ENCODE measurements at places on chromosomes 3 and 15.

DNA sequence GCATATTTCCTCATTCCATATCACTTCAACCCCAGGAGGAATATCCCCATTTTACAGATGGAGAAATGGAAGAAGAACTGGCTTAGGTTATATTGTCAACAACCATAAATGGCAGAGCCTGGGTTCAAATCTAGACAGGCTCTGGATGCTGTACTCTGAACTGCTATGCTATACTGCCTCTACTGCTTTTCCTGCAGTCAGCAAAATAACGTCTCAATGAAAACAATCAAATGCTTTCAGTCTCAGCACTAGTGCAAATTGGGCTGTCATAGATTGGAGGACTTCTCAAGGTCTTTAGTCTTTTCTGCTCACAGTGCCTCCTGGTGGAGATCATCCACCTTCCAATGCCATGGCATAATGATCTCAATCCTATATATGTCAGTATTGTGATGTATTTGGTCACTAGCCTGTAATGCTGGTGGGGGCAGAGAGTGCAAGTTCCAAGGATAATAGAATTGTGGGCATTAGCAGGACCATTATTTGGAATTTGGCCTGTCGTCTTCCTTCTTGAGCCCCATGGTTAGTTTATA, 285.0 kb downstream of the CLSTN2 start:
- no peak for DNase-seq

- DNase-seq = no peak
Observed at GRCh38 chr3:112482675-112483074, 16.6 kb downstream of the BTLA start.

DNA sequence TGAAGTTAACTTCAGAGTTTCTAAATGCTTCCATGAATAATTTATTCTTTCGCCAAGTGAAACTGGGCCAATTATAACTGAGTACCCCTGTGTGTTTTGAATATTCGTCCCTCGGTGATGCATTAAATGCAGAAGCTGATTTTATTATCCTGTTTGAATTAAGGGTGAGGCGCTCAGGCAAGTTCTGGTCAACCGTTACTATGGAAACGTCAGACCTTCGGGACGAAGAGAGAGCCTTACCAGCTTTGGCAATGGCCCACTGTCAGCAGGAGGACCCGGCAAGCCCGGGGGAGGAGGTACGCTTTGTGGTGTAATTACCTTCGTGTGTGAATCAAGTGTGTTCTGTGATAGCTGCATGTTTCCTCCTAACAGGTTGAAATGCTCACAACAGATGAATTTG, 239.8 kb downstream of the ITPR1 start:
- DNase-seq = no peak

DNA sequence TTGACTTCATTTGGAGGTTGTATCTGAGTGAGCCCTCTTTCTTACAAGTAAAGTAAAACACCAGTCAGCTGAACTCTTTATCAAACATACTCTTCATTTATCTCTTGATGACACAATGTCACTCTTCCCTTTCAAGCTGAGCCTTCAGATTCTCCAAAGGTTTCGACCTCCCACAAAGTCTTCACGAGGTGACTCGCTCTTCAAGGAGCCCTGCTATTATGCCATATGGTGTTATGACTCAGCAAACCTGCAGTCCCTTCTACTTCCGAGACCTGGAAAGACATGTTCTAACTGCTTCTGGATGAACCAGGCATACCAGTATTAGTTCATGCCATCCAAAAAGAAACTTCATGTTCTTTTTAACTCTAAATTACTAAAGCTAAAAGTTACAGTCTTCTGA, 23.1 kb downstream of the AADAC start:
- no peak for DNase-seq

GRCh38 chr15:81074773-81075172, 59.3 kb upstream of the CFAP161 start:
- DNase-seq = no peak

GRCh38 chr15:64552281-64552948, 92.0 kb downstream of the ZNF609 start:
- no peak for DNase-seq

DNA sequence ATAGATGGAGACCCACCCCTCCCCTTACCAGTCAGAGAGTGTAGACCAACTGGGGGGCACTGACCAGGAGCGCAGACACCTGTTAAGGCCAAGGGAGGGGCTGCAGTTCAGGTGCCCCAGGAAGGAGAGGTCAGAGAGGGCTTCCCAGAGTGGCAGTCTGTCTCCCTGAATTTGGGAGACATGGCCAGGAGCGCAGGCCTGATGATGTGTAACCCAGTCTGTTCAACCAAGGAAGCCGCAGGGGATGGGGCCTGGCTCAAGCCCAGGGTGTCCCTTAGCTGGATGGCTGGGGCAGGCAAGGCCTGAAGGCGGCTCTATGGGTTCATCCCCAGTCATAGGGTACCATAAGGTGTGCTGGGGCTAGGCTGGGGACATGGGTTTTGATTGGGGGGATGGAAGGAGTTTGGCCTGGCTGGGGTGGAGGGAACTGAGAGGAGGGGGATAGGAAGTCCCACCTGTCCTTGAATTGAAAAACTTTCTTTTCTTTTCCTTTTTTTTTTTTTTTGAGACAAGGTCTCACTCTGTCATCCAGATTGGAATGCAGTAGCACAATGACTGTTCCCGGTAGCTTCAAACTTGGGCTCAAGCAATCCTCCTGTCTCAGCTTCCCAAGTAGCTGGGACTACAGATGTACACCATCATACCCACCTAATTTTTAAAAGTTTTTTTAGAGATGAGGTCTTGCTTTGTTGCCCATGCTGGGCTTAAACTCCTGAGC, 75.7 kb downstream of the SMAD6 start:
- DNase-seq = no peak

- no peak for DNase-seq
Observed at GRCh38 chr3:123757281-123757940, 126.7 kb downstream of the MYLK start.

Measured in CD4-positive, alpha-beta T cell treated with Interferon alpha-2 for 1 hour (primary cell).